ENCODE measurements at places on chromosomes 3 and 15. TPM values are rescaled to one million over a fixed set of nuclear protein-coding genes. Genes with fewer than 3 reads are reported as not detected.

RAB7A gene
- polyA plus RNA-seq = 156 TPM

IL17RB gene
- 13.3 TPM for polyA plus RNA-seq

LMAN1L gene
- polyA plus RNA-seq = not detected

MAGEL2 gene
- polyA plus RNA-seq = 0.63 TPM

TMEM44 gene
- polyA plus RNA-seq = 14.0 TPM

CHRFAM7A gene
- polyA plus RNA-seq = 3.1 TPM

MME gene
- 5.0 TPM for polyA plus RNA-seq

CKMT1B gene
- 91.3 TPM for polyA plus RNA-seq

KIF15 gene
- 2.3 TPM for polyA plus RNA-seq

NPAP1 gene
- polyA plus RNA-seq = 0.06 TPM

IQCB1 gene
- polyA plus RNA-seq = 10.7 TPM

ASB14 gene
- not detected for polyA plus RNA-seq

ABI3BP gene
- 0.08 TPM for polyA plus RNA-seq

CPN2 gene
- 0.03 TPM for polyA plus RNA-seq

GOLGA6A gene
- polyA plus RNA-seq = 2.1 TPM

GOLGA6D gene
- polyA plus RNA-seq = 0.27 TPM

NDN gene
- polyA plus RNA-seq = 40.9 TPM

TMEM266 gene
- 2.6 TPM for polyA plus RNA-seq

INSYN1 gene
- 11.6 TPM for polyA plus RNA-seq

TRIM42 gene
- not detected for polyA plus RNA-seq

WDR6 gene
- polyA plus RNA-seq = 257 TPM

SST gene
- 0.74 TPM for polyA plus RNA-seq

RBP2 gene
- not detected for polyA plus RNA-seq

HCN4 gene
- 4.1 TPM for polyA plus RNA-seq

ALDH1L1 gene
- 1.6 TPM for polyA plus RNA-seq

COLQ gene
- 2.3 TPM for polyA plus RNA-seq

ROPN1B gene
- 0.30 TPM for polyA plus RNA-seq

AGBL1 gene
- not detected for polyA plus RNA-seq

LRTM1 gene
- polyA plus RNA-seq = not detected

PRR23C gene
- polyA plus RNA-seq = not detected

HCLS1 gene
- polyA plus RNA-seq = 0.53 TPM

PLSCR2 gene
- not detected for polyA plus RNA-seq

CADM2 gene
- 28.3 TPM for polyA plus RNA-seq

RAD51 gene
- polyA plus RNA-seq = 32.2 TPM

C3orf49 gene
- polyA plus RNA-seq = not detected

SPESP1 gene
- not detected for polyA plus RNA-seq

PIF1 gene
- polyA plus RNA-seq = 109 TPM

ADAMTSL3 gene
- 0.35 TPM for polyA plus RNA-seq

DUOX2 gene
- polyA plus RNA-seq = 0.08 TPM

ITIH4 gene
- 3.2 TPM for polyA plus RNA-seq

STAC gene
- polyA plus RNA-seq = 8.9 TPM

EBLN2 gene
- polyA plus RNA-seq = 1.9 TPM

CPNE4 gene
- 0.82 TPM for polyA plus RNA-seq

SLC33A1 gene
- polyA plus RNA-seq = 15.6 TPM

GATA2 gene
- polyA plus RNA-seq = 0.22 TPM

BSN gene
- 0.83 TPM for polyA plus RNA-seq

AHSG gene
- 0.68 TPM for polyA plus RNA-seq

GOLGA8S gene
- 0.05 TPM for polyA plus RNA-seq

CAMP gene
- not detected for polyA plus RNA-seq

NEDD4 gene
- 0.95 TPM for polyA plus RNA-seq

RPLP1 gene
- polyA plus RNA-seq = 3,704 TPM

CCDC9B gene
- 0.45 TPM for polyA plus RNA-seq
